Cerebellar cortex (tissue), 1 donor: ENCODE measurements at places on chromosomes 6 and 20.

DNA sequence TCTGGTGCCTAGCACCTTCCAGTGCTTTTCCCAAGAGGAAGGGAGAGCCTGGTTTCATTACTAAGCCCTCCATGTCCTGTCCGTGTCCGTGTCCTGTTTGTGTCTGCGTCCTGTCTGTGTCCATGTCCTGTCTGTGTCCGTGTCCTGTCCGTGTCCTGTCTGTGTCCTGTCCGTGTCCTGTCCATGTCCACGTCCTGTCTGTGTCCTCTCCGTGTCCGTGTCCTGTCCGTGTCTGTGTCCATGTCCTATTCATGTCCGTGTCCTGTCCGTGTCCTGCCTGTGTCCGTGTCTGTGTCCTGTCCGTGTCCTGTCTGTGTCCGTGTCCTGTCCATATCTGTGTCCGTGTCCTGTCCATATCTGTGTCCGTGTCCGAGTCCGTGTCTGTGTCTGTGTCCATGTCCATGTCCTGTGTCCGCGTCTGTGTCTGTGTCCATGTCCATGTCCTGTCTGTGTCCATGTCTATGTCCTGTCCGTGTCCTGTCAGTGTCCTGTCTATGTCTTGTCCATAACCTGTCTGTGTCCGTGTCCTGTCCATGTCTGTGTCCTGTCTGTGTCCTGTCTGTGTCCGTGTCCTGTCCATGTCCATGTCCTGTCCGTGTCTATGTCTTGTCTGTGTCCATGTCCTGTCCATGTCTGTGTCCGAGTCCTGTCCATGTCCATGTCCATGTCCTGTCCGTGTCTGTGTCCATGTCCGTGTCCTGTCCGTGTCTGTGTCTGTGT is 54.4 kb upstream of the BHLHE23 start:
- no peak for DNase-seq

DNA sequence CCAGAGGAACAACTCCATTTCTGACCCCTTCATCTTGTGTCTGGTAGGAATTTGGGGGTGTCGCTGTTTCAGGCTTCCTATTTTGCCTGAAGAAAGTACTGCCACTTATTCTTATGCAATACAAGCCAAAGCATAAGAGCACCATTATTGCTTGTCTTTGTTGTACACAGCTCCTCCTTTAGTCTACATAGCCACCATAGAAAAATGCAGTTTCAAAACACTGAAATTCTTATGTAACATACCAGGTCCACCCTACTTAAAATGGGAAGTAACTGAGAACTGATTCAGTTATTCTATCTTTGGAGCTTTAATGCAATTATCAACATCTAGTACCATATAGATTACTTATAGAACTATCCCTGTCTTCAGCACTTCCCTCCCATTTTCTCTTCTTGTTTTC is 255.5 kb downstream of the ARHGAP18 start:
- DNase-seq, result no peak

GRCh38 chr6:48147051-48147450 is 36.1 kb upstream of the PTCHD4 start:
- no peak for DNase-seq

- no peak for DNase-seq
These were observed 5.4 kb downstream of the NPBWR2 start for GRCh38 chr20:64101731-64102621.

GRCh38 chr20:44745122-44745597 is 505 bp upstream of the KCNK15 start:
- DNase-seq, result no peak

GRCh38 chr6:74826263-74826662 is 379.6 kb downstream of the COL12A1 start:
- no peak for DNase-seq

DNA sequence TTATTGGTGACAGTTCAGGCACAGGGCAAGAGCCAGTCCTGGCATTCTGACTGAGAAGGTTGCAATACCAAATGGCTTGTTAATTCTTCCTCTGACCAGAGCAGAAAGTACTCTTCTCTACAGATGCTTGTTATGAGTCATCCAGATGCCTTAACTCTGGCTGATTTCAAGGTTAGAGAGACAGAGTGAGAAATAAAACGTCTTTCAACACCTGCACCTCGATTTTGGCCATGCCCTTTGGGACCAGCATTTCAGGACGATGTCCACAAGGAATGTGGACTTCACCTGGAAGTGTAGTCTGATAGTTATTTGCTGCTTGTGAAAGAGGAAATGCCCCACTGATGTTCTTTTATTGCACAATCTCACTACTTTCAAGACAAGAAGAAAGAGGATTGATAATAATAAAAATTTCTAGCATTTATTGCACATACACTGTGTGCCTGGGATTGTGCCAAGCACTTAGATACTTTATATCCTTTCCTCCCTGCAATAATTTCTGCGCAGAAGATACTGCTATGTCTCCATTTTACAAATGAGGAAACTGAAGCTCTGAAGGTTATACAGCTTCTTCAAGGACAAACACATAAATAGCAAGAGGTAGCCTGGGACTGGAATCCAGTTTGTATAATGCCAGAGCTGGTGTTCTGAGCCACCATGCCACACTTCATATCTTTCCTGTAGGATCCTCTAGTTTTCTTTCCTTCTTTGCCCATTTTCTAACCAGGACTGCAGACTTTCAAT is 33.5 kb upstream of the MCM3 start:
- no peak for DNase-seq

DNA sequence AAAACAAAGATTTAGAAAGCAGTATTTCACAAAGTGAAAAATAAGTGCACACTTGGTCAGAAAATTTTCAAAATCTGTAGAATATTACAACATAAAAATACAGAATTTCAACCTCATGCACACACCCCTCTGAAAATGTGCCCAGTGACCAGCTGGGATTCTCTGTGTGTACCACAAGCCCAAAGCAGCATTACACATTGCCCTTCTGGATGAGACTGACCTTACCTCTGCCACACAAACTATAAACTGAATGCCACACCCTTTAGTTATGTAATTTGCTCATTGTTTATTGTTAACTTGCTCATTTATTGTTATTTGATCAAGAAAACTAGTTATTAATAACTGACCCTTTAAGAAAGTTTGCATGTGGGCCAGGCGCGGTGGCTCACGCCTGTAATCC is 303.0 kb downstream of the FOXC1 start:
- no peak for DNase-seq

DNA sequence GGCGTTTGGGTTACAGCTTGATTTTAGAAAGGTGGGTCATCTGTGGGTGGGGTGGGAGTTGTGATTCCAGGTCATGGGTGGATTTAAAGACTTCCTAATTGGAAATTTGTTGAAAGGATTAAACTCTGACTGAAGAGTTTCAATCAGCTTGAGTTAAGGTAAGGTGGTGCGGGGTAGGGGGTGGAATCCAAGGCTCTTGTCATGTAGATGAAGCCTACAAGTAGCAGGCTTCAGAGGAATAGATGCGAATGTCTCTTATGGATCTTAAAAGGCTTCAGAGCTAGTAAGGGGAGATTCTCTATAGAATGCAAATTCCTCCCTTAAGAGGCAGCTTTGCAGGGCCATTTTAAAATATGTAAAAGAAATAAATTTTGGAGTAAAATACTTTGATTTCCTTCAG is 645.3 kb downstream of the FRK start:
- no peak for DNase-seq

- no peak for DNase-seq
These were observed 482.9 kb upstream of the SOX4 start for GRCh38 chr6:21110684-21111083.

DNA sequence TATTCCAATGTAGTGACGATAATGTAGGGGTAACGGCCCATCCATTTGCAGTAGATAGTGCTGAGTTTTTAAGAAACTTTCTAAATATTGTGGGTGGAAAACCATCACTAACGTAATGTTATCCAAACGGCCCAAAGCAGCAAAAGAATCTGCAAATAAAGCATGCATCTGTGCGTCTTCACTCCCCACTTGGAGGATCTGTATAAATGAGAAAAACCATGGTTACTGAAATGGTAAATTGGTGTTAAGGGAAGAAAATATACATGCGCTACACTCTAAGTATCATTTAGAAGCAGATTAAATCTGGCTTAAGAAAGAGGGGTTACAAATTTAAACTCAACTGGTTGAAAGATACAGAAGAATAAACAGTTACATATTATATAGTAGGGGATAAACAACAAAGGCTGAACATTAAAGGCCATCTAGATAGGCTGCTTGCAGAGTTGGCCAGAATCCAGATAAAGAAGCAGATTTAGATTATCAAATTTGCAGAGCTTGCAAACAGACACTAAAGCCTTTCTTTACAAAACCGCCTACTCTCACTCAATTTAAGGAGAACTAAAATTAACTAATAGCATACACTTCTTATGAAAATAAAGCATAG is 93.3 kb downstream of the SESN1 start:
- DNase-seq, result peak; percentile 48
